ENCODE measurements at places on chromosomes 4 and X.

DNA sequence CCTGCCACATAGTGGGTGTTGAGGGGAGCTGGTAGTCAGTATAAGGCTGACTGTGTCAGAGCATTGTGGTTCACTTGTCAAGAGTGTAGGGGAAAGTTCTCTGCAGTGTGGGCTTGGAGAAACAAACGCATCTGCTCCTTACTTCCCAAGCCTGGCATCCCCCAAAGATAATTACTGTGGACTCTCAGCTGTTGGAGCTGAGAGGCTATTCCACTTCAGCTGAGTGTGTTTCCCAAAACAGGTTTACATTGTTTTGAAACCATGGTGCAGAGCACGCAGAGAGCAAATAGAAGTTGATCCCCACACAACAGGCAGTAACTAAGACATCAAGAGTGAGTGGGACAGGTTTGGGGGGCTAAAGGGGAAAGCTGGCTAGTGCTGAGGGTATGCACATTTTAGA is 181.0 kb upstream of the EOLA2 start:
- DNase-seq, result no peak

- DNase-seq, result no peak
Measured at GRCh38 chrX:101682723-101683122, 23.1 kb upstream of the ARMCX2 start.

DNA sequence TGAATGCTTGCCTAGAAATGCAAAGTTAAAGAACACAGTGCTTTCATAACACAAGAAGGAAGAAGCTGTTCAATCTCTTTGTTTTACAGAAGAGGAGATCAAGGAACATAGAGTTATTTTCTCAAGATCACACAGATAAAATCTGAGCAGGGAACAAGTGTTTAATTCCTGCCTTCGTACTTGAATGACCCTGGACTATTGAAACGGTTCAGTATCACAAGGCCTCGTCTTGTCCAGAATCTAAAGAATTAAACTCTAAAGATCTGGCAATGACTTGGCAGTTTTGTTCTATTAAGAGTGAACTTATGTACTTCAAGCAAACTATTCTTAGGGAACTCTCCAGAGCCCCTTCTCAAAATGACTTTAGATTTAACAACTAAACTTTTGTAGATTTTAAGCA is 97.7 kb downstream of the ANXA5 start:
- no peak for DNase-seq

DNA sequence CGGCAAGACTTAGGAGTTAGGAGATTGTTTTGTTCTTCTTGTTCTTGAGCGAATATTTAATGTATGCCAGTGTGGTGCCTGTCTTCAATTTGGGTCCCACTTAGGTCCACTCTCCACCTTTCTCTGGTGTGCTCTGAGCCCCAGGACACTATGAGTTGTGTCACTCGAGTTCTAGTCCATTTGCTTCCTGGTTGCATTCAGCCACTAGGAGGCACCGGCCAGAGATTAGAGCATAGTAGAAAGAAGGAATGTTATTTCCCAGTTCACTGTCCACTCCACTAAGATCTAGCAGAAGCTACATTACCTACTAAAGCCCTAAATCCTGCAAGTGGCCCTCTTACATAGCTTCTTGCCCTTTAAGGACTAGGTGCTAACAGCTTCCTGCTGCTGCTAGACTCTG is 326.9 kb downstream of the NAF1 start:
- no peak for DNase-seq

- no peak for DNase-seq
Measured at GRCh38 chr4:40586034-40586433, 43.6 kb downstream of the RBM47 start.

GRCh38 chrX:11558972-11559371 is 106.7 kb downstream of the ARHGAP6 start:
- DNase-seq, result no peak

GRCh38 chr4:174316954-174317353 is 33.2 kb downstream of the CEP44 start:
- no peak for DNase-seq

DNA sequence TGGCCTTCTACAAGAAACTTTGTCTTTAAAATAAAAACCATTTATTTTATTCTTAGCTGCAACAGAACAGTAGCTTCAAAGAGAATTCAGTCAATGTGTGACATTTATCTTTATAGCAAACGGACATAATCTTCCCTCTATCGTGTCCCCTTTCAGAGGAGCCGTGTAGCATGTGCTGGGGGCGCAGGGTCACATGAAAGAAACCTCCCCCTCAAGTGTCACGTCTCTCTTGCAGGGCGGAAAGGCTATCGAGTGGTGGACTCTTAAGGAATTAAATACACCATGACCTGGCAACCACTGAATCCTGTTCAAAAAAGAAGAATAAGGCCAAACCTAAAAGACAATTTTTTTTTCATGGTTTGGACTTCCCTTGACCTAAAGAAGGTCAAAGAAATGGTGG is 40.2 kb downstream of the ZNF827 start:
- no peak for DNase-seq

DNA sequence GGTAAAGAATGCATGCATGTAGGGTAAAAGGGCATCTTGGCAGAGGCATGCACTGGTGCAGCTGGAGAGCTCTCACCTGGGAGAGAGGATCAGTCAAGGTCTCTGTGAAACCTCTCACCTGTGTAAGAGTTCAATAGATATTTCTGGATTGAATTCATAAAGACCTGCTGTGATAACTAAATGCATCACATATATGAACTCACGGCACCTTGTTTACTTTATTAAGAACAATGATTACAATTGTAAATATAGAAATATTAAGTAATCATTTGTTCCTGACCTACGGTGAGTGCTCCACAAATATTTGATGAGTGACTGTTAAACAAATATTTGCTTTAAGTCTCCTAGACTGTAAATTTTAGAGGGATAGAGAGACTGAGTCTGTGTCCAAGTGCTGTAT is 85.9 kb upstream of the PAQR3 start:
- DNase-seq, result no peak

DNA sequence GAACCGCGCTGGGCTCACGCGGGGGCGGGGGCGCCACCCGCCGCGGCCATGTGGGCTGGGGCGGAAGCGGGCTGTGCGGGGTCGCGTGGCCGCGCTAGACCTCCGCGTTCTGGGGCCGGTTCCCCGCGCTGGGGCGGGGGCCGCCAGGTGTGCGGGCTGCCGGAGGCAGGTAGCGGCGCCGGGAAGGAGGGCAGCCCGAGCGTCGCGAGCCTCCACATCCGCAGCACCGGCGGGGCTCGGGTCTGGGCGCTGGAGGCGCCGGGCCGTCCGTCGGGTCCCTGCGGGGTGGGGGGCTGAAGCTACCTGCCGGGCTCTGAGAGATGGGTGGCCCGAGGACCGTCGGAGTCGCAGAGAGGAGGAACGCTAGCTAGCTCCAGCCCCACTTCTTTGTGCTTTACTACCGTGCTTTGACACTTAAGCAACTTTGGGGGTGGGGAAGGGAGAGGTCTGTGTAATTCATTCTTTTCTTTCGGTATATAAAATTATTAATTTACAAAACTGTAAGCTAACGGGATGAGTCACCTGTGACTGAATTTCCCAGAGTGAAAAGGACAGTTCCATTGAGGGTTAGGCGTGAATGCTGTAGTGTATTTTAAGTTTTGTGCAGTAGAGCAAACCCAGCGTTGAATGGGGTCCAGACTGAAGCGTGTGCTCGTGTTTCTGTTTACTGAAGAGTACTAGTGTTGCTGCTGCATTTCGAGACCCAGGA is 689 bp downstream of the METAP1 start:
- DNase-seq, result no peak

GRCh38 chr4:21113496-21114223 is 413.4 kb downstream of the PACRGL start:
- DNase-seq, result no peak

DNA sequence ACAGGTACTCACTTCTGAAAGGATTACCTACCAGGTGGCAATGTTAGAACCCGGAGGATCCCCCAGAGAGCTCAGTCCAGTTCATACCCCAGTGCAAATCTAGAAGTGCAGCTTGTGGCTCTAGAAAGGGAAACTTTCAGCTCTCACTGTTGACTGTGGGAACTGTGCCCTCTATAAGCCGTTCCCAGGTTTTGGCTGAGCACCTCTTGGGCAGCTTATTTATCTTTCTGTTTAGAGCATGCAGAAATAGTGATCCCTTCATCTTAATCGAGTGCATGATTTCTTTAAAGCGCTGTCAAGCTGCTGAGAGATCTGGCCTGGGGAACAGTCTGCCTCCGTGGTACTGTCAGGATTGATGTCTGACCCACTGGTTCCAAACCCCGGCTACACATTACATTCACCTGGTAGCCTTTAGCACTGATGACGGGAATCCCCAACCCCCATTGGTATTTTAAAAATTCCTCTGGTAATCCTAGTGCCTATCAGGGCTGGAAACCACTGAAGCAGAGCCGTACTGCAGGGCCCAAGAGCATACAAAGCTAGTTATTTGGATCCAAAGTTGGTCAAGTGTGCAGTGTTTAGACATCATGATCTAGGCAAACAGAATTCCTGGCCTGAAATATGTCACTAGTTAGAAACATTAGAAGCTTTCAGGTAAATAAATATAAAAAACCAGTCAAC is 103.2 kb downstream of the KLHL8 start:
- DNase-seq, result no peak

DNA sequence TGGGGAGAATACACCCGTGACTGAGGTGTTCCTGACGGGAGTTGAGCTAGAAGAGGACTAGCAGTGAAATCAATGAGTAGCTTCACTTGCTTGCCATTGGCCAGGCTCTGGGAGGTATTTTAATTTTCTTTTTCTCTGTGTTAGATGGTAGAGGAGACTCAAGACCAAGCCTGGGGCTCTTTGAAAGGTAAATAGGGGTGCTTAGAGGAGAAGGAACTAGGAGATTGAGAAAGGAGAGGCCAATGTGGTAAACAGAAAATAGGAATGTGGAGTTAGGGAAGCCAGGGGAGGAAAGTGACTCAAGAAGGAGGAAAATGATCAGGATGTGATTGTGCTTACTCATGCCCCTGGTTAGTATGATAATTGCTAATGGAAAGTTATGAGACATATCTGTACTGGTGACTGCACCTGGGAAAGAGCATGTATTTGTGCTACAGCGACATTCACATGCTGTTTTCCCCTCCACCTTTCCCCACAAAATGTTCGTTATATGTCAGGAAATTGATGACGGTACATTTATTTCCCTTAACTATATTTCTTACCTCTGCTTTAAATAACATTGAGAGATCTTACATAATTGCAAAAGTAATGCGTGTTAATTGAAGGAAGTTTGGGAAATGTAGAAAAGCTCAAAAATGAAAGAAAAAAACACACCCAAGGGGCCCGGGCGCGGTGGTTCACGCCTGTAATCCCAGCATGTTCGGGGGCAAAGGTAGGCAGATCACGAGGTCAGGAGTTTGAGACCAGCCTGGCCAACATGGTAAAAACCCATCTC is 16.9 kb upstream of the LRBA start:
- DNase-seq, result no peak

DNA sequence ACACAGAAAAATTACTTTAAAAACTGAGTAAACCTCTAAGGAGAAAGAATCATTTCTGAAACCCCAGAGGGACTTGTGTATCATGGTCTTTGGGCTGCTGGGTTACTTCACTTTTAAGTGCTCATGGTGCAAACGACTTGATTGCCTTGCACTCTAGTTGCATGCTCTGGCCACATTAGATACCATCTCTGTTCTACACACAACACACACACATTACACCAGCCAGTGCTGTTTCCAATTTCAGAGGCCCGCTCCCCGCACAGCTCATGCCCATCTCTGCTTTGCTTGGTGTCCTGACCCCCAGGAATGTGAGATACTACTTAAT is 2.1 kb downstream of the PPP3CA start:
- no peak for DNase-seq

GRCh38 chr4:80685214-80685613 is 345.3 kb upstream of the BMP3 start:
- DNase-seq, result peak; percentile 40

GRCh38 chrX:5756616-5757015 is 472.1 kb downstream of the NLGN4X start:
- no peak for DNase-seq

DNA sequence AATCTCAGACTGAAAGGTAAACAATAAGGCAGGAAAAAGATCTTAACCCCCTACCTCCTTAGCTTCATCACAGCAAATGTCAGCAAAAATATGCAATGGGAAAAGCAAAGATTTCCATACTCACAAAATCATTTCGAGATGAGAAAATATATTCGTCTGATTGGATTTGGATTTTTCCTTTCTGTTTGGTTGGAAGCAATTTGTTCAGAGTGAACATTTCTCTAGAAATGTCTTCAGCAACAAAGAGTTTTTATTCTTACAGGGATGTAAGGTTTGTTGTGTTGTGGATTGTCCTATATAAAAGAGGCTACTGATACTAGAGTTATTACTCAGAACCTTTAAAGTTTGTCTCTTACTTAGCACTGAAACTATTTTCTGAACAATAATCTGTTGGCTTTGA is 23.8 kb downstream of the GRIA2 start:
- no peak for DNase-seq

DNA sequence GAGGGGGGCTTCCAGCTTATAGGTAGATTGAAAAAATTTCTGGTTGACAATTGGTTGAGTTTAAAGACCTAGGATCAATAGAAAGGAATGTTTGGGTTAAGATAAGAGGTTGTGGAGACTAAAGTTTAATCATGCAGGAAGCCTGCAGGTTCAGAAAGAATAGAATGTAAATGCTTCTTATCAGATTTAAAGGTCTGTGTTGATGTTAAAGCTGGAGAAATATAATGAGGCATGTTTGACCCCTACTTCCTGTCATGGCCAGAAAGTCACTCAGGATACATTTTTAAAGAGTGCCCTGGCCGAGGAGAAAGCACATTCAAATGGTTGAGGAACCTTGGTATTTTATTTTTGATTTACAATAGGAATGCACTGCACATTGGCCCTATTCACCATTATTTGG is 3.9 kb upstream of the RRAGB start:
- DNase-seq, result no peak

DNA sequence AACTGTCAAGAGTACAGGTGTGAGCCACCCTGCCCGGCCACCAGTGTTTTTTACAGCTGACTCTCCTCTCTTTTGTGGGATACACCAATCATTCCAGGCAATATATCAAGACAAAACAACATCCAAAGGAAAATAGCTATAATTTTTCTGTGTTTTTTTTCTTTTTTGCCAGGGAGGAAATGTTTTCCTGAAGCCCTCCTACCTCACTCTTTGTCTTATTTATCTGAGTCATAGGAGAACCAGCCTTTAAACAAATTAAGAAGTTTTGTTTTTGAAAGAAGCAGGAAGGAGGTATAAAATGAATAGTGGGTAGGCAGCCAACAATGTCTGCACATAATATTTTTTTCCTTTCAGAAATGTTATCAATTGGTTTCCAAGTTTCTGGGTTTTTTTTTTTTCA is 493.9 kb downstream of the CCSER1 start:
- no peak for DNase-seq

DNA sequence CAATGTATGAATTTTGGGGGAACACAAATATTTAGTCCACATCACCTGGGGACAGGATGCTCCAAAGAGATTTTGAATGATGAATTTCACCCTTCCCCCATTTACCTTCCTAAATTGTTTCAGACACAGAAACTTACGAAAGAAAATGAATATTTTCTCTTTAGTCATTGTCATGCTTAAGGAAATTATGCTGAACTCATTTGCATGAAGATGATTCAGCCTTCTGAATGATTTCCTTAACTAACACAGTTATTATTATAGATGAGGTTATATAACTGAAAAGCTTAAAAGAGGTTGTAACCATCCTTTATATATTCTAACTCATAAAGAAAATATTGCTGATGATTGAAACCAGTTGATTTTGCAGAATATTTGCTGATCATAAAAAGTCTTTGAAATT is 61.1 kb downstream of the KCNIP4 start:
- DNase-seq, result no peak

Measured in NCI-H2107 (cell line).